ENCODE measurements at places on chromosomes 6 and 20.

GRCh38 chr20:53582574-53583351 is 10.9 kb downstream of the ZNF217 start:
- DNase-seq, result peak; percentile 95

GRCh38 chr6:23890543-23891227 is 235.3 kb upstream of the NRSN1 start:
- DNase-seq, result no peak

- peak; percentile 11 for DNase-seq
Measured at GRCh38 chr6:68633972-68634725, 933 bp upstream of the ADGRB3 start.

GRCh38 chr6:73586416-73586974 is 65.7 kb upstream of the EEF1A1 start:
- peak; percentile 66 for DNase-seq

- DNase-seq, result no peak
Measured at GRCh38 chr20:35461620-35462019, 6.2 kb downstream of the CEP250 start.

DNA sequence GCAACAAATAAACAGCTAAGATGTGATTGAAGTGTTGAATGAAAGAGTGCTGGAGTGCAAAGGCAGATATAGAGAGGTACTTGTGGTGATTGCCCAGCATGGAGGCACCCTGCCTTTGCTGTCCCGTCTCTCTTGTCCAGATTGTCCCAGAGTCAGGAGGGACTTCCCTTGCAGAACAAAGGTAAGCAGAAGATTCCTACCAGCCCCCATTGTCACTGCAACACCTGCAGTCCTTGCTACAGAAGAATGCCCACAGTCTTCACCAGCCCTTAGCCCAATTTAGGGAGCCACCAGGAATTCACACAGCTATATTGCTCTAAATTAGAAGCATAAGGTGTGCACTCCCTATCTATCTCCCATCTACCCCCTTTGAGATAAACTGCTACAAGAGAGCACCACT is 491.8 kb downstream of the KIF16B start:
- DNase-seq, result no peak

DNA sequence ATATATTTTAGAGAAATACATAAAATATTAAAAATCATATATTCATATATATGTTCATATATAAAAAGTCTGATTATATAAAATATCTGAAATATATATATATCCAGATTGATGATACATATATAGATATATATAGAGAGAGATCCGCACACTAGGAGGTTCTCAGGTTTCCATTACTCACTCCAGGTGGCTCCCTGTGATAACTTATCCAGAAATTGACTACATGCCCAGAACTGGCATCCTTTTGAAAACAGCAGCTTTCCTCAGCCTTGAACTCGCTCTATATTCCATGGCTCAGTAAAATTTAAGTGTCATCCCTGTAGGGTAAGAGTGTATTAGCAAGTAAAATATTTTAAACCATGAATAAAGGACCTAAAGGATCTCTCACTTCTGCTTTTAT is 206.8 kb downstream of the TINAG start:
- DNase-seq, result peak; percentile 4

GRCh38 chr6:161557333-161558107 is 283.7 kb upstream of the AGPAT4 start:
- DNase-seq, result no peak

- DNase-seq, result peak; percentile 64
Measured at GRCh38 chr6:29005183-29005885, at the start of gene ZNF311. ZNF311 (minus strand) TSS chr6:29005315; CDS start chr6:29003954, 1,361 bp downstream.

DNA sequence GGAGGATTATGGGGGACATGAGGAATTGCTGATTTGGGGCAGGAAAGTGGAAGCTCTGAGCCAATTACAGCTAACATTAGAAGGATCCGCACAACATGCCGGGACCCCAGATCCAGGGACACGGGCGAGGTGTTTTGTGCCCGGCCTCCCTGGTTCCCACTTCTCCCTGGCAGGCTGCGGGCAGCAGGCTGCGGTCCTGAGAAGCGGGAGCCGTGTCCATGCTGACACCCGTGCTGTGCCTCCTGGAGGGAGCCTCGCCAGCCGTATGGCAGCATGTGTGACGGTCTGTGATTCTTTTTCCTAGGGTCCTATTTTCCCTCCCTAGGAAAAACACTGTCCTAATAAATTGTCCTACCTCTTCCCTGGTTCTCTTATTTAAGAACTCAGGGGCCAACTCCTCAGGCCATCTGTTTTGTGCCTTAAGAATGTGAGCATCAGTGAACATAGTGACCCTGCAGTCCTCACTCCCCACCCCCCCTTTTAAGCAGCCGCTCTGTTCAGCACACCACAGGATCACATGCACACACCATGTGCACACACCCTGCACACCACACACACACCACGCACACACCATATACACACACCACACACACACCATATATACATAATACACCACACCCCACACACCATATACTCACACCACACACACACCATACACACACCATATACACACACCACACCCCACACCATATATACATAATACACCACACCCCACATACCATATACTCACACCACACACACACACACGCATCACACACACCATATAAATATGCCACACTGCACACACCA is 49.9 kb downstream of the DACT2 start:
- no peak for DNase-seq

DNA sequence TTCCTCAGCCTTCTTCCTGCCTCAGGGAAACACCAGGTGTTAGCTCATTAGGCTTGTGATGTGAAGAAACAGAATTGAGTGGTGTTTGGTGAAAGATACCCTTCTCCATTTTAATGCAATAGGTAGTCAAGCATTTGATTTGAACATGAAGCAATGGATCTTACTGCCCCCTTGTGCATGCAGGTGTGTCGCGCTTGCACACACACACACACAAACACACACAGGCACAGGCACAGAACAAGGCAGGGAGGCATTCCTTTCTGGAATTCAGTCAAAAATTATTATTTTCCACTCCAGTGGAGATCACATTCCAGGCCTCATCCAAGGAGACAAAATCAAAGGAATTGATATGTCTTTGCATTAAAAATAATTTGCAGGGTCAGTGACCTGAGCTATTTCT is 667.0 kb upstream of the MARCKS start:
- DNase-seq, result no peak

DNA sequence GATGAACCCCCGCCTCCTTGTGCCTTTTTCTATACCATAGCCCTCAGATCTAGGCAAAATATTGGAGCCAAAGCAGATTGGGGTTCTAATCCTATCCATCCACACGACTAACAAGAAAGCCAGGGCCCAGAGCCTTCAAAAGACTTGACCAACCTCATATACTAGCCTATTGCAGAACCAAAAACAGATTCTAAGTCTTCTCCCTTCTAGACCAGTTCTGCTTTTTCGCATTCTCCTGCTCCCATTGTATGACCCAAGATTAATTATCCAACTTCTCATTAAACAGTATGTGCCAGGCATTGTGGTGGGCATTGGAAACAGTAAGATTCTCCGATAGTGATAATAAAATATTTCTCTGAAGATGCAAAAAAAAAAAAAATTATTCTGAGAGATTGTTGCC is 113.7 kb upstream of the JARID2 start:
- no peak for DNase-seq
